ENCODE measurements at places on chromosomes 5 and 9.

DNA sequence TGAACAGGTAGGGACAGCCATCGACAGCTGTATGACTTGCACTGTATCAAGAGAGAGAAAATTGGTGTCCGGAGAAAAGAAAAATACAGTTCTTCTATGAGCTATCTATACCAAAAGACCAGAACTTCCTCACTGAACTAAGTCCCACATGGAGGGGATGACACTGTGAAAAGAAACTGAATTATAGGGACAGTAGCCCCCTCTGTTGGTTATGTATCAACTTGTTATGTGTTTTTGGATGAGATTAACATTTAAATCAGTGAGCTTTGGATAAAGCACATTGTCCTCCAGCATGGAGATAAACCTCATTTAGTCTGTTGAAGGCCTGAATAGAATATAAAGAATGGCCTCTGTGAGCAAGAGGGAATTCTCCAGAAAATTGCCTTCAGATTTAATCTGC lies 176.6 kb upstream of the SH3GL2 start:
- DNase-seq, result no peak

- no peak for DNase-seq
These were observed 953.8 kb downstream of the NR2F1-AS1 start for GRCh38 chr5:92627186-92627585.

DNA sequence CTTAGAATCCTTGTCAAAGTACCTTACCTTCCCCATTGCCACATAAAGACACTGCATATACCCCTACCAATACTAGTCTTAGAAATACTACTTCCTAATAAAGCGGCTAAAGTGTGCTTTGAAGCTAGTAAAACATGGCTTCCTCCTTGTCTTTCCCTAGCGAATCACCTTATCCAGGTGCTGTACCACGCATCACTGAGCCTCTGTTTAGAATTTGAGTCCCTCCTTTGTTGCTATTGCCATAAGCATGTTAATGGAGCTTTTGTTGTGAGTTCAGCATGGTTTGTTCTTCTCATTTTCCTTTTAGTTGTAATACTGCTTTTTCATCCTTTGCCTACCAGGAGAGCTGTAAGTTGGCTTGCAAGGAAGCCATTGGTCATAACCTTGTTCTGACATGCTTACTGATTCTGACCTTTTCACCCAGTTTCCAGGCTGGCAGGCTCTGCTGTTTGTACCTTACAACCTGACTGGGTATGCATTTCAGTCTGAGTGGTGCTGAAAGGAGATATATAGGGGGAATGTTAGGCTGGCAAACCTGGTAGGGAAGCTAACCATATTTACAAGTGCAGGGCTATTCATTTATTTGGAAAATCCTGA lies 49.8 kb downstream of the LMNB1 start:
- DNase-seq, result no peak

DNA sequence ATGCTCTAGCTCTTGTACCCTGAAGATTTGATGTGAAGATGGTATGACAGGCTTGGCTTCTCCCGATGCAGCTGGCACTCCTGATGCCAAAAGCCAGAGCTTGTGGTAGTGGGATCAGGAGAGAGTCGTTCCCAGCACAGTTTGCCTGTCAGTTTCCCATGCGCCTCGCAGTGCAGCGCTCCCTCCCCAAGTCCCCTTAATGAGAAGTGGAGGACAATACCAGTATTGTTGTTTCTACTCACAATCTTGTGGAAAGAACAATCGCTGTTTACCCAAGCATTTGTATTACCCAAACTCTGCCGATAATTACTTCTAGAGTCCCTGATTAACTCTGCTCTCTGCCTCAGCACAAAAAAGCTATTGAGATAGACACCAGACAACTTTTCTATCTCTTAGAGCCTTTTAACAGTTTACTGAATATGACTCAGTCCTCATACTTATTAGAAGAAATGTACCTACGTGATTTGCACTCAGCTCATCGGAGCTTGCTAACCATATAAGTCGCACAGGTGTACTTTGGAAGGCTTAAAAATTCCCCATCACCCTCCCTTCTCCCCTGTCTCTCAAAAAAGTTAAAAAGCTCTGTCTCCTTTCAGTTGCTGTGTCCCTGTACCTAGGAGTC lies 283.2 kb upstream of the TMEM161B start:
- DNase-seq, result no peak

- no peak for DNase-seq
These were observed 11.4 kb upstream of the ZDHHC12 start for GRCh38 chr9:128735373-128735772.

GRCh38 chr5:31410089-31410488 lies 121.8 kb downstream of the DROSHA start:
- no peak for DNase-seq

GRCh38 chr9:1637401-1637800 lies 377.7 kb upstream of the SMARCA2 start:
- DNase-seq, result no peak

DNA sequence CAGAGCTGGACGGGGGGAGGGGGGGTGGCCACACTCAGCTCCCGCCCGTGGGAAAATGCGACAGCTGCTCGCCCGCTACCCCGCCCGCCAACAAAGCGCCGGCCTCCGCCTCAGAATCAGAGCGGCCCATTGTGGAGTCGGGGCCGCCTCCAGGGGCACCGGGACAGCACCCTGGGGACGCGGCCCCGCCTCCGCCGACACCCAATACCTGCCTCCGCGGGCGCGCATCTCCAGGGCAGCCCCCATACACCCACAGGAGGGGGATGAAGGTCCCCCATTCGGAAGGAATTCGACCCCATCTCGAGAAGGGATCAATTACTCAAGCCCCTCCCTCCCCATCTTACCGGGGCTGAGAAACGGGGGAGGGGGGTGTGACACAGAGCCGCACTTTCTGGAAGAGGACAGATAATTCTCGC lies 1.3 kb downstream of the NOTCH1 start:
- peak; percentile 79 for DNase-seq

DNA sequence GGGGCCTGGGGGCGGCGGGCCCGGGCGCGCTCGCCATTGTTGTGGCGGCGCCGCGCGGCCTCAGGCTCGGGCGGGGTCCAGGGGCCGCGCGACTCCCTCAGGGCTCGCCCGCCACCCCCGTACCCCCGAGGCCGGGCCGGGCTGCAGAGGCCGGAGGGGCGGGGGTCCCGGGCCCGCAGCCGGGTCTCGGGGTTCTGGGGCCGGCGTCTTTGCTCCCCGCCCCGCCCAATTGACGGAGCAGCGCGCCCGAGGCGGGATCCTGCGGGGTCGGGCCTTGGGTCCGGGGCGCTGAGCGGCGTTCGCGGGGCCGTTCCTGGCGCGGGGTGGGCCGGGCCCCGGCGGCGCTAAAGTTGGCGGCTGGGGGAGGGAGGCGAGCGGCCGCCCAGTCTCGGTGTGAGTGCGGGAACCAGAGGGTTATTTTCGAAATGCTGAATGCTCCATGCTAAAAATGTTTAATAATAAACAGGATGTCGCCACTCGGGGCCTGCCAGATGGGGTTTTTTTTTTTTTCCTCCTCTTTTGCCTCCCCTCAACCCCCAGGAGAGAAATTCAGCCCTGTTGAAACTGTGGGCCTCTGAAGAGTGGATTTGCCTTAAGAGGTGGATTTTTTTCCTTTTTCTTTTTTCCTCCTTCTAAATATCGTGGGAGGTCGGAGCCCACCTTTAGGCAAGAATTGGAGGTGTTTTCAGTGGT lies 724 bp downstream of the PRRC2B start:
- peak; percentile 61 for DNase-seq

- no peak for DNase-seq
These were observed 52.4 kb downstream of the FBXW11 start for GRCh38 chr5:171953860-171954701.

DNA sequence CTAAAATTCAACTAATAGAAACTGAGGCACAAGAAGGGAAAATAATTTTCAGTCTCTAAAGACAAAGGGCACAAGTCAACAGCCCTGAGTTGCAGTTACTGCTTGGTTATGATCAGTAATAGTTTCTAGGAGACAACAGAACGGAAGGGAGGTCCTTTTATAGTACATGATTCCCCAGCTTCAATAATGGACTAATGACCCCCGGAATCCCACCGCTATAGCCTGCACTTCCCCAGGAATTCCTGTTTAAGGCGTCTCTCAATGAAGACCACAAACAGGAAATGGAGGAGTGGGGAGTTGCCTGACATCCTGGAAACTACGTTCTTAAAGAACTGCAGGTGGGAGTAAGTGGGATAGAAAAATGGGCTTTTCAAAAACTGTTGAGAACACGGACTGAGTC lies 60.6 kb downstream of the DIAPH1 start:
- no peak for DNase-seq

DNA sequence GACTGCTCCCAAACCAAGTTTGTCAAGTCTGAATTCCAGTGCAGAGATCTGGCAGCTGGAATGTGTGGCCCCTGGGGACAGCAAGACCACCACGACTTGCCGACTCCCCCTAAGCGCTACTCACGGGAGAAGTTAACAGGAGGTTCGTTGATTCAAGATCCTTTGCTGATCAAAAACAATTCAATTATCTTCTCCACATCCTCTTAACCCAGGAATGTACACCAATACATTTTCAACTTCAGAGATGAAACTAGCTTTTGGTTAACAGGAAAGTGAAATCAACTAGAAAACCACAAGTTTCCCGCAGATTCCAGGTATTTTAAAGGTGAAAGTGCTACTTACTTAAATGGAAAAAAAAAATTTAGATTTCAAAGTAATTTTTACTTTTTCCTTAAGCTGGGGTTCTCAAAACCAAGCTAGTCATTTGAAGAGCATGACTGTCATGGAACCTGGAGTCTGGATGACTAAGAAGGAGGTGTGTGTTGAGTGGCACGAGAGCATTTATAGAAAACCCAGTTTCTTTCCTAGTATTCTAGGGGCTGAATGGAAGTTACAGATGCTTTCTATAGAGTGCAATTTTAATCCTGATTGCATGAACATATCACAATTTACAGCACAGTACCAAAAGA lies 257.5 kb upstream of the PANK3 start:
- no peak for DNase-seq

GRCh38 chr9:125961072-125961471 lies 213.9 kb downstream of the PBX3 start:
- DNase-seq, result no peak

DNA sequence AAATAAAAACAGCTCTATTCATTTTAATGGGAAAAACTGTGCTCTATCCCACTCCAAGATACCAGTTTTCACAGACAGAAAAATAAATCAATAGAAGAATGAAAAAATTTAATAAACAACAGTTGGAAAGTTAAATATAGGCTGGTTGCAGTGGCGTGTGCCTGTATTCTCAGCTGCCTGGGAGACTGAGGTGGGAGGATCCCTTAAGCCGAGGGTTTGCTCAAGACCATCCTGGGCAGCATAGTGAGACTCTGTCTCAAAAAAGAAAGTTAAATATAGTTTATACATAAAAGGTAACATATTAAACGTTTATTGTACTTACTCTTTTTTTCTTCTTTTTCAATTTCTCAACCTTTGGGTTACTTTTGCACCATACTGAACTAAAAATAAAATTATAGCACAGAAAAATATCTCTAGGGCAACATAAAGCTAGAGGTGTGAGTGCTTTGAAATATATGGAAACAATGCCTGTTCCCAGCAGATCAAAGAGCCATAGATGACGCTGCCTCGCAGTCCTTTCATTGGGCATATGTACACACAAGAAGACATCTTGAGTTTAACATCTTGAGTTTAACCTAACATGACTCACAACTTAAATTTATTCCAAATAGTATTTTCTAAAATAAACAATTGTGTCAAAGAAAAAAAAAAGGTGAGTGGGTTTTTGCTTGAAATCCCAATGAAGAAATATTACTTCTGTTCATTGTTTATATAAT lies 25.7 kb upstream of the KLF9 start:
- DNase-seq, result no peak

GRCh38 chr9:74742792-74743730 lies 144.7 kb downstream of the TRPM6 start:
- no peak for DNase-seq

GRCh38 chr5:76736679-76737556 lies 21.0 kb downstream of the F2R start:
- no peak for DNase-seq

DNA sequence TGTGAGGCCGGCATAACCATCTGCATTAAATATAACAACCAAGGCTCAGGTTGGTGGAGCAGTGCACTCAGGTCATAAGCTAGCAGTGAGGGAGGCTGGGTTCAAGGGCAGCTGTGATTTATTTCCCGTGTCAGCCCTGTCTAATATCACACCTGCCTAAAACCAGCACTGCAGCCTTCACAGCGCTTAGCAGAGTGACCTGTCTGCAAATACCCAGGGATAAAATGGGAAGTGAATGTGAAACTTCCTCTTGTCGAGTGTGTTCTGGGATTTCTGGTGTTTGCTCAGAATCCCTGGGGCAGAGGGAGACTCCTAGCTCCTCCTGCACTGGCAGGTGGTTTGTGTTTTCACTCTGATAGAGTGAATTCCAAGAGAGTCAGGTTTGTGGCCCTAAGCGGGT lies 57.5 kb downstream of the ZNF510 start:
- DNase-seq, result no peak

DNA sequence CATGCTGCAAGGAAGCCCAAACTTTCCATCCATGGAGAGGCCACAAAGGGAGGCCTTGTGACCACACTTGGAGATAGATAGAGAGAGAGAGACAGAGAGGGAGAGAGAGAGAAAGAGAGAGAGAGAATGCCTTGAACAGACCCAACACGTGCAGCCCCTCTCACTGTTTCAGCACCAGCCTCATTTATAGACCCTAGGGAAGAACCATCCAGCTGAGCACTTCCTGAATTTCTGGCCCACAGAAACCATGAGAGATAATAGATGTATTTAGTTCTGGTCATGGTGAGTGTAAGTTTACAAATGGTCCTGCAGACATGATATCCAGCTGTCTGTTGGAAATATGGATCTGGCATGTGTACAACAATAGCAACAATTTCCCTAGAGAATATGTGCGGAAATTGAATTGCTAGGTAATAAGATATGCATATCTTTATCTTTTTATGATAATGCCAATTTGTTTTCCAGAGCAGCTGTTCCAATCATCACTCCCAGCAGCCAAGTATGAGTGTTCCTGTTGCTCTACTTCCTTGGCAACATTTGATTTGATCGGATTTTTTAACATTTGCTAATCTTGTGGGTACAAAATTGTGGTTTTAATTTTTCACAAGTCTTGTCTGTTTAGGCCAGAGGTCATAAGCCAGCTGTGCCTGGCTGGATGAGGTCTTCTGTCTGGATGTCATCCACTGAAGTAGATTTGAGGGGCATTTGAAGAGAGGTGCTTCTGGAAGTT lies 217.3 kb upstream of the IL12B start:
- DNase-seq, result no peak

GRCh38 chr9:107705521-107705920 lies 216.0 kb upstream of the KLF4 start:
- no peak for DNase-seq

DNA sequence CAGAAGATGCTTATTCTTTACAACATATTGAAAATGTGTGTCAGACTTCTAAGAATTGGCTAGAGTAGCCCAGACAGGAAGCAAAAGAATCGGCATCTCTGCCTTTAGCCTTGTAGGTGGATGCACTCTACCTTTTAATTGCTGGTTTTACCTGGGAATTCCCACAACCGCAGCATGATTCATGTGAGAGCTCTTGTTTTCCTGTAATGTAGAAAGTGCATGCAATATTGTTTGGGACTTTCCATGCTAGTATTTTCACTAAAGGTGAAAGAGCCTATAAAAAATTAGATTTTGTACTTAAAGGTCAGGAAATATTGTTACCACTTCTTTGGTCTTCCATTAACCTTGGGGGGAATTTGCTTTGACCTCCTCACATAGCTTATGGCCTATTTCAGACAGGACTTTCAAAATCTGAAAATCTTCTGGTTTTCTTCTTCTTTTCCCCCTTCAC lies 89.8 kb downstream of the NTRK2 start:
- DNase-seq, result peak; percentile 37

GRCh38 chr5:1161833-1162229 lies 39.6 kb upstream of the SLC6A19 start:
- no peak for DNase-seq

- DNase-seq, result no peak
These were observed 7.4 kb downstream of the EEIG1 start for GRCh38 chr9:127973169-127974000.
